Naive B cell (primary cell): ENCODE measurements at places on chromosomes 7 and 10. TPM values are rescaled to one million over a fixed set of nuclear protein-coding genes. Genes with fewer than 3 reads are reported as not detected.
A peak's percentile ranks its signal among the peaks of the same experiment; 100 is the strongest.

- no peak overlapping the region for H3K4me3 ChIP-seq
- no peaks in the 10 kb centered on the region for H3K36me3 ChIP-seq
- no peak for DNase-seq
- peaks cover 5% of the 10 kb centered on the region for H3K4me1 ChIP-seq
- no peaks in the 10 kb centered on the region for H3K27me3 ChIP-seq
These were observed 28.8 kb downstream of the TOMM7 start for GRCh38 chr7:22793593-22794462.

DNA sequence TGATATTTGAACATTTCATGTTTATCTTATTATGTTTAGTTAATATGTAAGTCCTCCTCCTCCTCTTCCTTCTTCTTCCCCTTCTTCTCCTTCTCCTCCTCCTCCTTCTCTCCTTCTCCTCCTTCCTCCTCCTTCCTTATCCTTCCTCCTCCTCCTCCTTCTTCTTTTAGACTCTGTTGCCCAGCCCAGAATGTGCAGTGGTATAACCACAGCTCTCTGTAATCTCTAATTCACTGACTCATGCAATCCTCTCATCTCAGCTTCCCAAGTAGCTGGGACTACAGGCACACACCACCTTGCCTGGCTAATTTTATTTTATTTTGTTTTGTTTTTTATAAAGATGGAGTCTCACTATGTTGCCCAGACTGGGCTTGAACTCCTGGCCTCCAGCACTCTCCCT is 83.4 kb upstream of the ODAD2 start:
- no peak overlapping the region for H3K4me3 ChIP-seq
- H3K27ac ChIP-seq, result no peak overlapping the region
- H3K4me1 ChIP-seq, result no peaks in the 10 kb centered on the region
- H3K27me3 ChIP-seq, result no peaks in the 10 kb centered on the region
- H3K36me3 ChIP-seq, result peaks cover 6% of the 10 kb centered on the region
- DNase-seq, result no peak

- no peak overlapping the region for H3K27ac ChIP-seq
- H3K4me3 ChIP-seq, result no peak overlapping the region
- no peaks in the 10 kb centered on the region for H3K36me3 ChIP-seq
- no peak for DNase-seq
- H3K4me1 ChIP-seq, result no peaks in the 10 kb centered on the region
These were observed 731.8 kb downstream of the SUGCT start for GRCh38 chr7:40866601-40867000.

GRCh38 chr7:3336042-3336665 is 35.1 kb downstream of the SDK1 start:
- peaks cover 62% of the 10 kb centered on the region for H3K27me3 ChIP-seq
- H3K4me3 ChIP-seq, result no peak overlapping the region
- no peaks in the 10 kb centered on the region for H3K4me1 ChIP-seq

DNA sequence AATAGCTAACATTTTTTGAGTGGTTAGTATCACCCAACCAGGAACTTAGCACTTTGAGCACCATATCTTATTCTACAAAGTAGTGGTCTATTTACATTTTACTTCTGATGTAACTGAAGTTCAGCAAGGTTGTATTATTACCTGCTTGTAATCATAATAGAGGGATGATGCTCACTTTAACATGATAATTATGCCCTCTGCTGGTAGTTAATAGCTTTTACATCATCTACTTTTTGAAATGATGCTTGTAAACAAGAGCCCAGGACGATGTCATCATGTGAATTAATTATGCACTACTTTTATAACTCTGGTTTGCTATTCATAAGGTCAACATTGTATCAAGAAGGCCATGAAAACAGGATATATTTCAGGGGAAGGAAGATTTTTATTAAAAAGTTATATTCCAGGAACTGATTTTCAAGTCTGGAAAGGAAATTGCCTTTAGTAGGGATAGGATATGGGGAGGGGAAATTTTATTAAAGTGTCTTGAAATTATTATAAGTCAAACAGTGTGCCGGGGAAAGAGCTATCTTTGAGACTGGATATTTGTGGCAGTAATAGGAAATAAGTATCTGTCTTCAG is 80.3 kb upstream of the SCIN start:
- no peaks in the 10 kb centered on the region for H3K4me1 ChIP-seq
- no peaks in the 10 kb centered on the region for H3K27me3 ChIP-seq
- H3K4me3 ChIP-seq, result no peak overlapping the region
- no peak overlapping the region for H3K27ac ChIP-seq
- peak; percentile 6 for DNase-seq

PRKCQ gene
- 0.08 TPM for polyA plus RNA-seq

ZNF804B gene
- not detected for polyA plus RNA-seq

LRRC4 gene
- 0.09 TPM for polyA plus RNA-seq

GPR15LG gene
- polyA plus RNA-seq, result not detected
